Calu3 (cell line): ENCODE measurements at places on chromosomes 1 and 21.

DNA sequence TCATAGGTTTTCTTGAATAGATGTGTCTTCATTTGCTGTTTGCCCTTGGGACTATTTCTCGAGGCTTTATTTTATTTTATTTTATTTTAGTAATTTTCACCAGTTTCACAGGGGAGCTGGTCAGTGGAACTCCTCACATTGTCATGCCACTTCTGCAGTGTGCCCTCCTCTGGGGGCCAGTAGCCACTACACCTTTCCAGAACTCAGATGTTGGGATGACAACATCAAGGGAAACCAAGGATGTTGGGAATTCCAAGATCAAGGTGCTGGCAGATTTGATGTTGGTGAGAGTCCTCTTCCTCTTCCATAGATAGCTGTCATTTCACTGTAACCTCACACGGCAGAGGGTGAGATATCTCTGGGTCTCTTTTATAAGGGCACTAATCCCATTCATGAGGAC lies 35.5 kb downstream of the SLC26A9 start:
- peak; percentile 69 for DNase-seq

DNA sequence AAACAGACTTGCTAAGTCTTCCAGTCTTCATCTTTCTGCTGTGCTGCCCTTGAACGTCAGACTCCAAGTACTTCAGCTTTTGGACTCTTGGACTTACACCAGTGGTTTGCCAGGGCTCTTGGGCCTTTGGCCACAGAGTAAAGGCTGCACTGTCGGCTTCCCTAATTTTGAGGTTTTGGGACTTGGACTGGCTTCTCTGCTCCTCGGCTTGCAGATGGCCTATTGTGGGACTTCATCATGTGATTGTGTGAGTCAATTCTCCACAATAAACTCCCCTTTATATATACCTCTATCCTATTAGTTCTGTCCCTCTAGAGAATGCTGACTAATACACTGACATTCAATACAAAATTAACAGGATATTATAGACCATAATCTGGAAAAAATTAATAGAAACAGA lies 628.1 kb downstream of the PLPP3 start:
- DNase-seq: no peak

- no peak for DNase-seq
Measured at GRCh38 chr21:44866780-44867179, 6.7 kb downstream of the PTTG1IP start.

DNA sequence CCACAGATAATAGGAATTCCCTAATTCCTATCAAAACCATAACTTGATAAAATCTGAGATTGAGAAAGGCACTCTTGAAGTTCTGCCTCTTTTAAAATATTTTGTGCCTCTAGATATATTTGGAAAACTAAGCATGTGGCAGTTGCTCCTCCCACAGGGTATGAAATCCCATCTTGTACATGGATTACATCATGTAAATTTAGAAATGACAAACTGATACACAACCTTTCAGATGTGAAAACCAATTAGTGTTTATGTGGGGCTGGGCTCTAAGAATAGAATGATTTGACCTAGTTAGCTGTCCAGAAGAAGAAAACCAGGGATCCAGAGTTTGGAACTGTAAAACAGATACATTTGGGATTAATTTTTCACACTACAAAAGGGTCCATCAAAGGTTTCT lies 15.7 kb downstream of the LRRC53 start:
- DNase-seq: no peak

GRCh38 chr1:1371746-1372711 lies 3.0 kb downstream of the AURKAIP1 start:
- DNase-seq: peak; percentile 82

GRCh38 chr1:6016191-6016865 lies 24.1 kb upstream of the NPHP4 start:
- DNase-seq: no peak

- DNase-seq: no peak
Measured at GRCh38 chr1:152876827-152877226, 1.3 kb upstream of the SMCP start.

GRCh38 chr1:198162091-198162767 lies 5.4 kb downstream of the NEK7 start:
- no peak for DNase-seq

- DNase-seq: peak; percentile 50
Measured at GRCh38 chr1:201505503-201505890, 1.4 kb downstream of the CSRP1 start.

DNA sequence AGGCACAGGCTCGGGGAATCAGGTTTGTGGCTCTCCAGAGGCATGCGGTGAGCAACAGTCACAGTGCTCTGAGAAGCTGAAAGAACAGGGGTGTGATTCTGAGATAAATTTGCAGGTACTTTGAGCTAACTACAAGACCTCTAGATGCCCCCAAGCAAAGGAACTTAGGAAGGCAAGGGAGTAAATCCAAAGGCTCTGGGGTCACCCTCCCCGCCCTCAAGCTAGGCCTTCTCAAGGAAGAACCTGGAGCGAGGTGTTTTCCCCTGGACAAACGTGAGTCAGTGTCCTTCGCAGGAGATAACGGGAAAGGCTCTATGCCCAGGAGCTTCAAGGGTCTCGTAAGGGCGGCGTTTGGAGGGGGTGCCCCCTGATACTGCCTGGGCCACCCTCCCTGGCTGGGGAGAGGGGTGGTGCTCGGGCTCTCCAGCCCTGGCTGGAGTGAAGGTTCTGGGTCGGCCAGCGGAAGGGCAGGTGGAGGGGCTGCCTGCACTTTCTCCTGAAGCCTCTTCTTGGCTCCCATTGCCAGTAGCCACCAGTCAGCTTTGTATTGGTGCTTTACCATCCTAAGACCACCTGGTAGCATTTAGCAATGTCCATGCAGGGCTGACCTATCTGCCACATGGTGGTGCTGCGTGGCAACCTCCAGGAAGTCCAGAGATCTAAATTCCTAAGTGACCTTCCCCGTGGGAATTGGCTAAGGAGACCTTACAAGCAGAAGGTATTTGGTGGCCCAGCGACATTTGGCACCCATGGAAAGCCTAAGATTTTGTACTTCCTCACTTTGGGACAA lies 44.0 kb downstream of the GPR161 start:
- peak; percentile 37 for DNase-seq

GRCh38 chr1:228370439-228370940 lies 36.1 kb downstream of the TRIM11 start:
- no peak for DNase-seq

GRCh38 chr1:97920276-97920831 lies 480 bp downstream of the DPYD start:
- no peak for DNase-seq

GRCh38 chr21:15650735-15651134 lies 79.0 kb upstream of the USP25 start:
- no peak for DNase-seq

DNA sequence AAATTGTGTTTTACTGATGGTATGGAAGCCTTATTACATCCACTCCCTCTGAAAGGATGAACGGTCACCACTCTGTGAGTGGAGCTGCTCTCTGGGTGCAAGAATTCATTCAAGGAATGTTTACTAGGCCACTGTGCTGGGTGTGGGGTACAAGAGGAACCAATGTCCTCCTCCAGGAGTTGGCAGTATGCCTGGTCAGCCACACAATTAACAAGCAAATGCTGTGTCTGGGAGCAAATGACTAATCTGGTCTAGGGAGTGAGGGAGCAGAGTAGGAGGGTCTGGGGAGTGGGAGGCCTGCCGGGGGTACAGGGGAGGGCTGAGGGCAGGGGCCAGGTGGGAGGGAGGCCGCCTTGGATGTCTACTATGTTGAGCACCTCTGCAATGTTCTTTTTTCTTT lies 27.2 kb upstream of the TDRD10 start:
- DNase-seq: peak; percentile 88

DNA sequence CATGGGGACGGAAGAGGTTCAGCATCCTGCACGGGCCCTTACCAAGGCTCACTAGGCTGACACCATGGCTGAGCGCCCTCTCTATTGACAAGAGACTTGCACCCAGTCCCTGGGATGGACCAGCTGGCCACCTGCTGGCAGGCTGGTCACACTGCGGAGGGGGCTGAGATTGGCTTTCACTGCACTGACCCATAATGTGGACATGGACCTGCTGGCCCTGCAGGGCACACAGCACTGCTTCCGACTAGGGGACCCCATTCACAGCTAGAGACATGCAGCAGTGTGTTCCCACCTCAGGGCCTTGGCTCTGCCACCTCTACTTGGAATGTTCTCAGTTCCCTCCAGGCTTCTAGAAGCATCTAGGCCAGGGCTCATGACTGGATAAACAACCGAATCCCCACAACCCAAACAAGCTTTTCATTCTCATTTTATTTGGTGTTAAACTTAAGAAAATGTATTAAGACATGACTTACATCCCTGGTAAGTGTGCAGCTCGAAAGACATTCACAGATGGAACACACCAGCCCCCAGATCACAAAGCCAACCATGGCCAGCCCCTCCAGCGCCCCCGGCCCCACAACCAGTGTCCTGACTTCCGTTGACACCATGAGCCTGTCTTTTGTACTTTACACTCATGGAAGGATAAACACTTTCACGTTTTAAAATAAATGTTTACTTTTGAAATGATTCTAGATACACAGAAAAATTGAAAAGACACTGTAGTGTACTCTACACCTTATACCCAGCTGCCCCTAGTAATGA lies 9.3 kb upstream of the SRARP start:
- DNase-seq: peak; percentile 67

- no peak for DNase-seq
Measured at GRCh38 chr1:217524787-217525520, 105.9 kb downstream of the GPATCH2 start.
